Stimulated activated CD4-positive, alpha-beta T cell treated with anti-CD3 and anti-CD28 coated beads, Interleukin-1b, Interleukin-23, amount 100 ng/mL, for 24 hours (primary cell): ENCODE measurements at places on chromosomes 5 and 9.

GRCh38 chr9:94166976-94167346 lies 82.7 kb downstream of the PTPDC1 start:
- DNase-seq = no peak

DNA sequence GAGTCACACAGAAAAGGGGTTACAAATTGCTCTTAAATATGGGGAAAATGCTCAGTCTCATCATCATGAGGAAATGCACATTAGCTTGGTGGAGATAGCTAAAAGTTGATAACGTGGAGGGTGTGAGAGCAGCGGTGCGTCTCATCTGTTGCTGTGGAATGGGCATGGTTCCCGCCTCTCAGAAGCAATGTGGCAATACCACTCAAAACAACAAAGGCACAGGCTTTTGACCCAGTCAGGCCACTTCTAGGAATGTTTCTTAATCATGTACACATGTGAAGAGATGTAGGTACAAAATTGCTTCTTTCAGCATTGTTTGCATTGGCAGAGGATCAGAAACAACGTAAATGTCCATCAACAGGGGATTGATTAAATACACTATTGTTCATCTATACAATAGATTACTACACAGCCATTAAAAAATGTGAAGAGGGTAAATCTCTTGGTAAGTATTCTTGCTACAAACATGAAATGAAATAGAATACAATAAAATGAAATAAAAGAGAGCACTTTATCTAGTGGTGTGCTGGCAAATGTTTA lies 212.6 kb upstream of the MSX2 start:
- DNase-seq = no peak

GRCh38 chr5:179167871-179168451 lies 107.8 kb downstream of the ZNF354C start:
- no peak for DNase-seq

DNA sequence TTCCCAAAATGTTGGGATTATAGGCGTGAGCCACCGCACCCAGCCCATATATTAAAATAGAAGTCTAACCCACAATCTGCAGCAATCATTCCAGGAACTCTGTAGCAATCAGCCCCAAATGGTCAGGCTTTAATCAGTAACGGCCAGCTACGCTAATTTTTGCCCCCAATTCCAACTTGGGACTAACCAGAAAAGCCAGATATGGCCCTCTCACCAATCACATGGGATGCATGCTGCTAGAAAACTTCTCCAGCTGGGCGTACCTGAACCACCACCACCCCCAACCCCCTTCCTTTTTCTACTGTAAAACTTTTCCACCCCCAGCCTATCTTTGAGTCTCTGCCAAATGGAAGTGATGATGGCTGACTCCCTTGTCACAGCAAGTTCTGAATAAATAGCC lies 4.1 kb downstream of the SUSD1 start:
- DNase-seq = no peak

GRCh38 chr9:88659126-88659525 lies 124.1 kb downstream of the NXNL2 start:
- DNase-seq = no peak

GRCh38 chr5:133806847-133807246 lies 161.6 kb downstream of the C5orf15 start:
- DNase-seq = no peak

- no peak for DNase-seq
Observed at GRCh38 chr5:158639881-158640592, 459.7 kb downstream of the EBF1 start.

- no peak for DNase-seq
Observed at GRCh38 chr9:20562051-20562450, 60.2 kb downstream of the MLLT3 start.

DNA sequence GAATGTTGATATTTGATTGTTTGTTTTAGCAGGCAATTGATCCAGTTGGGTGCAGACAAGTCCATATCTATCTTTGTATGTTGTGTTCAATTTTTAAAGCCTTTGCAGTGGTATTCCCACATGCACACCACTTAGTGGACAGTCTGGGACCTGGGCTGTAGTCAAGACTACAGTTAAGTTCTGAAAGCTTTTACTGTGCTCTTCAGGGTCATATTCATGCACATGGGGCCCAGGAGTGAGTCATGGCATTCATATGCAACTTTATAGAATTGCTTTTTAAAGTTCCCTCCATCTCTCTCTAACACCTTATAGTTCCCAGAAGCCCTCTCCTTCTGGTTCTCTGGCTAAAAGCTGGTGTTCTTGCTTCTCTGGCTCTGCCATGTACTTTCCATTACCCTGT lies 228.2 kb upstream of the CCNH start:
- DNase-seq = no peak

DNA sequence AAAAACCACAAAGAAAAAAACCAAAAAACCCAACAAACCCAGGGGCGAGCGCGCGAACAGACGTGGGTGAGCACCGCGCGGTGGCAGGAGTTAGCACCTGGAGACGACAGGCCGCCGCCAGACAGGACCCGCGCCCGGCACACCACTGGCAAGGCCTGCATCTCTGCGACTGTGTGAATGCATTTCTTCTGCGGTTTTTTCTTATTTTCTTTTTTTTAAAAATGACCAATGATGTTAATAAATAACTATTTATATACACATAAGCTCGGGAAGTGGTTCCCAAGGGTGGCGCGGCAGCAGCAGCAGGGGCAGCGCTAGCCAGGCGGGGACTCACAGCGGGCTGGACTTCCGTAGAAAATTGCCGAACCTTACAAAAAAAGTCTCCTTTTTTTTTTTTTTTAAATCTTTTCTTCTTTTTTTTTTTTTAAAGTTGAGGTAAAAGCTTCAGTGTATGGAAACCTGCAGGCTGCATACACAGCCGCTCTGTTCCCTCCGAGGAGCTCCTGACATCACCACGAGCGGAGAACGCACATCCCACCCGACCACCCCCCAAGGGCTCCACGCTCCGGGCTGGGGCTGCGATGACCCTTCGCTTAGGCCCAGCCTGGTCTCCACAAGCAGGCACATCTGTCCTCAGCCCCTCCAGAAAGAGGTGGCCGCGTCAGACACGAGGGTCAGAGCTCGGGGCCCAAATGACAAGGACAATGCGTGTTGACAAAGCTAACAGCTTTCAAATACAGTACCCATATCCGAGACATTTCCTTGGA lies 7.4 kb downstream of the BRD3OS start:
- no peak for DNase-seq

DNA sequence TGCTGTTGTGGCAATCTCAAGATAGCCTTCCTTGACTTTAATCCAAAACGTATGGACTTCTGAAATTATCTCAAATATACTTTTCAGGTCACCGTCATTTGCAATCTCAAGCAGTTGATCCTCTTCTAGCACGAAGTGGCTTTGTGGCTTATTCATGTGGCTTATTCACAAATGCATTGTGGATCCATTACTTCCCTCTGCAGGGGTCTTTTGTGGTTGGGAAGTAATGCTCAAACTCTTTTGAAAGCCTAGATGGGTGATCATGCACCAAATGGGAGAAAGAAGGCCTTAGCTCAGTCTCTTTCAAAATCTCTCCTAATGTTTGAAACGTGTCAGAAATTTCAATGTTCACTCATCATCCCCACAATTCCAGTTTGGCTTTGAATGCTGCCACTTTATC lies 597.2 kb upstream of the CDH10 start:
- DNase-seq = no peak
